ENCODE measurements at places on chromosomes 16 and 17.

- DNase-seq: no peak
Observed at GRCh38 chr17:62725791-62726249, 82.3 kb downstream of the MARCHF10 start.

DNA sequence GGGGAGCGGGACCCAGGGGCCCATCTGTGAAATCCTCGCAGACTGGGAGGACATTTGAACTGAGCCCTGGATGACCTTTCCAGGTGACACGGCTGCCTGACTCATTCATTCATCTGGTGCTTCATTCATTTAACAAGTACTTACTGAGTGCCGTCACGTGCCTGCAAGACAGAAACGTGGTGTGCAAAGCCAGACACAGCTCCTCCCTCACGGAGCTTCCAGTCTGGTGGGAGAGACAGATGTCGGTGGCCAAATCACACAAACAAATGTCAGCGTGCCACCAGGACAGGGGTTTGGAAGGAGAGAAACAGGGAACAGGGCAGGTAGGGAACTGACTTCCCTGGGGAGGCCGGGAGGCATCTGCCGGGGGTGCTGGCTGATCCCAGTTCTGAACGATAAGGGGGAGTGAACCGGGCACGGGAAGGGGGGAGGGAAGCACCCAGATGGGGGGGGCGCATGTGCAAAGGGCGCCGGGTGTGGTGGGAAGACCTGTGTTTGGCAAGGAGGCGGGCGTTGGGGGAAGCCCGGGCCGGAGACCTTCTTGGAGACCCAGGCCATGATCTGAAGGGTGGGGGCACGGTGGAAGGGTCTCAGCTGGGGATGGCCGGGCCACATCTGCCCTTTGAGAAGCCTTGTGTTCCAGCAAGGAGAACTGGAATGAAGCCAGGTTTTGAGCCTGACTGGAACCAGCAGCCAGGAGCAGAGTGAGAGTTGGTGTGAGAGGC, 93.6 kb upstream of the CIBAR2 start:
- DNase-seq: no peak

DNA sequence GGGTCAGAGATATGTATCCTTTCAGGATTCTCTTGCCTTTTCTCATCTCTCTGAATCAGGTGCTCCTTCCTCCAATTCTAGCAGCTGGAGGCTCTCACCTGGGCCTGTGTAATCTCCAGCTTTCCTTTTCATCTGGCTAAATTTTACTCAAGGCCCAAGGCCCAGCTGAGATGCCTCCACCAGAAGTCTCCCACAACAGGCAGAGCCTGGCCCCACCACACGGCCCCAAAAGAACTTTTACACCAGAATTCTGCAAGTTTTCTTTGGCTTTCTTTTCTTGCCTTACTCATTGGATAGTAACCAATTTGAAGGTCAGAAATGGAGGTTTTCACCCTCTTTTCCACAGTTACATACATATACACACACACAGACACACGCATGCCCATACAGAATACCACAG, 14.6 kb downstream of the RND2 start:
- DNase-seq: no peak

- no peak for DNase-seq
Observed at GRCh38 chr16:57798953-57799599, 3.2 kb downstream of the KIFC3 start.

- DNase-seq: no peak
Observed at GRCh38 chr17:80650751-80651518, 106.3 kb downstream of the RPTOR start.

- DNase-seq: no peak
Observed at GRCh38 chr16:4056161-4057105, 59.8 kb downstream of the ADCY9 start.

- DNase-seq: no peak
Observed at GRCh38 chr17:81573794-81574642, 21.9 kb upstream of the FAAP100 start.

GRCh38 chr16:84973236-84973635, 38.1 kb downstream of the ZDHHC7 start:
- DNase-seq: no peak

- peak; percentile 71 for DNase-seq
Observed at GRCh38 chr17:21252796-21253645, at the start of gene NATD1. TSS of gene NATD1 (minus strand) at chr17:21253410. CDS start at chr17:21253264, 146 bp downstream.

GRCh38 chr17:32558997-32559650, 72.3 kb downstream of the CDK5R1 start:
- DNase-seq: no peak

GRCh38 chr17:6231886-6232731, 161.9 kb downstream of the WSCD1 start:
- DNase-seq: no peak

- DNase-seq: no peak
Observed at GRCh38 chr16:88468275-88469129, 15.4 kb downstream of the ZFPM1 start.

DNA sequence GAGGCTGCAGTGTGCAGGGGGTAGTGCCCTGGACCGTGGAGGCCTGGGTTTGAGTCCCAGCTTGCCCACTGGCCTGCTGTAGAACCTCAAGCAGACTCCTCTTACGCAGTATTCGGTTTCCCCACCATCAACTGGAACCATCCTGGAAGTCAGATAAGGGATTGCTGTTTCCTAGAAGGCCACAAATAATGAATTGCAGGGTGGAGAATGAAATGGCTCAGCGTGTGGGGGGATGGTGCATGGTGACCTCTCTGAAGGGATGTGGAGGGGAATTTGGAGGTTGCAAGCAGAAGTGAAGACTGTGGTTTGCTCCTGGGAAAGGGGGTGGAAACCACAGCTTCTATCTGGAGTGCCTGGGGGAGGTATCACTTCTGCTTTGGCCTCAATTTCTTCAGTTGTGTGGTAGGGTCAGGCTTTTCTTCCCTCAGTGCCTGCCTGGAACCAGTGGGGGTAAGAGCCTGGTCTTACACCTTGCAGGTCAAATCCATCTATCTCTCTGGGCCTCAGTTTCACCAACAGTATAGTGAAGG, 1.7 kb downstream of the ADGRG5 start:
- peak; percentile 94 for DNase-seq

- DNase-seq: peak; percentile 57
Observed at GRCh38 chr17:5191541-5192417, at the start of gene ZNF594. TSS of gene ZNF594 (minus strand) at chr17:5191868. CDS start at chr17:5184256, 7,612 bp downstream.

DNA sequence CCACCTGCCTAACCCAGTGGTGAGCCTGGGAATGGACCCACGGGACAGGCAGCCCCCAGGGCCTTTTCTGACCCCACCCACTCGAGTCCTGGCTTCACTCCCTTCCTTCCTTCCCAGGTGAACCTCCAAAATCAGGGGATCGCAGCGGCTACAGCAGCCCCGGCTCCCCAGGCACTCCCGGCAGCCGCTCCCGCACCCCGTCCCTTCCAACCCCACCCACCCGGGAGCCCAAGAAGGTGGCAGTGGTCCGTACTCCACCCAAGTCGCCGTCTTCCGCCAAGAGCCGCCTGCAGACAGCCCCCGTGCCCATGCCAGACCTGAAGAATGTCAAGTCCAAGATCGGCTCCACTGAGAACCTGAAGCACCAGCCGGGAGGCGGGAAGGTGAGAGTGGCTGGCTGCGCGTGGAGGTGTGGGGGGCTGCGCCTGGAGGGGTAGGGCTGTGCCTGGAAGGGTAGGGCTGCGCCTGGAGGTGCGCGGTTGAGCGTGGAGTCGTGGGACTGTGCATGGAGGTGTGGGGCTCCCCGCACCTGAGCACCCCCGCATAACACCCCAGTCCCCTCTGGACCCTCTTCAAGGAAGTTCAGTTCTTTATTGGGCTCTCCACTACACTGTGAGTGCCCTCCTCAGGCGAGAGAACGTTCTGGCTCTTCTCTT, 2.6 kb upstream of the STH start:
- no peak for DNase-seq

DNA sequence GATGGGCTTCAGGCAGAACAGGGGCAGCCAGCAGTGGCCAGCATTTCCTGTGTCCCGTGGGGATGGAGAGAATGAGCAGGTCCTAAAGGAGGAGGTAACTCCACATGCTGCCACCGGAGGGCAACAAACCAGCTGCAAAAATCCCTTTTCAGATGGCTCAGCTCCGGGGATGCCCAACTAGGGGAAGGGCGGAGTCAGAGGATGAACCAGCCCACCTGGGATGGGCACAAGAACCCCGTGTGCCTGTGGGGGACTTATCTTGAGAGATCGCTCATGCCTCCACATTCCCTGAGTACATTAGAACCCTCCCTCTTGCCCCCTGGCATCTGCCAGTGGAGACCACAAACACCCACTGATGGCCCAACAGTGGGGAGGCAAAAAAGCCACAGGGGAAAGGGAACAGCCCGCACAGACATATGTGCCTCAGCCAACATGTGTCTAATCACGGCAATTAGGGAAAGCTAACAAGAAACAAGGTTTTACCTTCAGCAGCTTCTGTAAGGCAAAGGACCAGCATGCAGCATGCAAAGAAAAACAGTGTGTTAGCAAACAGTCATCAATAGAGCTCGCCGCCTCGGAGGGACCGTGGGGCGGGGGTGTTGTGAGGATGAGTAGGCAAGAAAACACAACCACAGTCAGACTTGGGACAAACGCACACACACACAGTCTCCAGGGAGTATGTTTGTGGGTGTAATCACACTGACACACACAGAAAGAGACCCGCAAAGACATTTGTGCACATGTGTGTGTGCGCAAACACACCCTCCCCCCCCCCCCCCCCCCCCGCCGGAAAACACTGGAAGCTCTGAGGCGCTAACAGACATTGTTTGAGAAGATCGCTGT, 64.0 kb downstream of the MYO18A start:
- peak; percentile 39 for DNase-seq

- no peak for DNase-seq
Observed at GRCh38 chr16:70689035-70689969, 3.4 kb upstream of the MTSS2 start.

- no peak for DNase-seq
Observed at GRCh38 chr16:1159973-1160772, 7.3 kb downstream of the CACNA1H start.

DNA sequence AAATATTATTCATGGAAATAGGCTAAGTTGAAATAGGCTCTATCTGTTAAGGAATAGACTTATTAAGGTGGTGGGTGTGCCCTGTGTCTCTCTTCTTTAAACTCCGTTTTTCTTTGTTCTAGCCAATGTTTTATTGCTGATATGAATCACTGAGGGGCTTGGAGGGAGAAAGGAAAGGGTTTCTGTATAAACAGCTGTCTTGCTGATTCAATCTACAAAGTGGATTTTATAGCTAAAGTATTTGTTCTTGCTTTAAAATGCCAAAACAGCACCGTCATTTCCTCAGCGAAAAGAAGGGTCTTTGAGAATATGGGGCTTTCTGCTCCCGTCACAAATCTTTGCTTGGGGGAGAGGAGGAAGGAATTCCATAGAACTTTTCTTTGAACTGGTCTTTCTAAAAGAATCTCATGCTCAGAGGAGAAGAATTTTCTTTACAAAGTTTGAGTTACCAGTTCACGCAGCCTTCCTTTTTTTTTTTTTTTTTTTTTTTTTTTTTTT, 39.3 kb downstream of the MSI2 start:
- DNase-seq: no peak

- no peak for DNase-seq
Observed at GRCh38 chr16:81908466-81909262, 102.6 kb downstream of the SDR42E1 start.

DNA sequence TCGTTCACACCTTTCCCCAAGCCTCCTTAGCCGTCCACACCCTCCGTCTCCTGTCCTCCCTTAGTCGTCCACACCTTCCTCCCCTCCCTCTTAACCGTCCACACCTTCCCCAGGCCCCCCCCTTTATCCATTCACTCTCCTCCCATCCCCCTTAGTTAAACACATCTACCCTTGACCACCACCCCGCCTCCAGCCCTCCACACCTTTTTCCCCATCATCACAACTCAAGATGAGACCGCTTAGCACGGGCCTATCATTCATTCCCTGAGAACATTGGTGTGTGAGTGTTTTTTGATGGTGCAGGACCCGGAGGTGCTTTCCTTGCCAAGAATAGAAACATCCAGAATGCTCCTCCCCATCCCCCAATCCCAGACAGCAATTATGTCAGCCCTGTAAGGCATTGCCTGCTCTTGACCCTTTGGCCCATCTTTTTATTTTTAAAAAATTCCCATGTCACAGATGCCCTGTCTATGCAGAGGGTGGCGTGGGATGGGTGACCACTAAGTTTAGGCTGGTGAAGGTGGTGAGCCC, 1.4 kb downstream of the TENT4B start:
- no peak for DNase-seq

DNA sequence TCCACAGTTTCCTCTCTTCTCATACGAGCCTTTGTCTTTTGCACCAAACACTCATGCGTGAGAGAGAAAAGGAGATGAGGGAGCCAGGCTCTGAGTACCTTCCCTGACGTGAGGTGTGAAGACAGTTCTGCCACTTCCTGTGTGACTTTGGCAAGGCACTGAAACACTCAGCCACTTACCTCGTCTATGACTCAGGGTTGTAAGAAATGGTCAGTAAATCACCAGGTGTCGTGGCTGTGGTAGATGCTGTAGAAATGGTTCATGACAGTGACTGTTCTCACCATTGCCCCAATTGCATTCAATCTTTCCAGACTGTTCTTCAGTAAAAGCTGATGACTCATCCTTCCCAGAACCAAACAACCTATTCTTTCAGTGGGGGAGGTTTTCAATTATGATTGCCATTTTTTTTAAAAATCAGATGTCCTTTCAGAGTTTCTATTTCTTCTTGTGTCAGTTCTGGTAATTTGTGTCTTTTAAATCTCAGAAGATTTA, 49.2 kb upstream of the CBFA2T3 start:
- no peak for DNase-seq

- no peak for DNase-seq
Observed at GRCh38 chr17:22459953-22460350, 767.6 kb downstream of the KCNJ18 start.

GRCh38 chr16:49278567-49278827, 3.1 kb downstream of the CBLN1 start:
- DNase-seq: no peak

GRCh38 chr17:59845595-59846393, 46.9 kb downstream of the TUBD1 start:
- no peak for DNase-seq

DNA sequence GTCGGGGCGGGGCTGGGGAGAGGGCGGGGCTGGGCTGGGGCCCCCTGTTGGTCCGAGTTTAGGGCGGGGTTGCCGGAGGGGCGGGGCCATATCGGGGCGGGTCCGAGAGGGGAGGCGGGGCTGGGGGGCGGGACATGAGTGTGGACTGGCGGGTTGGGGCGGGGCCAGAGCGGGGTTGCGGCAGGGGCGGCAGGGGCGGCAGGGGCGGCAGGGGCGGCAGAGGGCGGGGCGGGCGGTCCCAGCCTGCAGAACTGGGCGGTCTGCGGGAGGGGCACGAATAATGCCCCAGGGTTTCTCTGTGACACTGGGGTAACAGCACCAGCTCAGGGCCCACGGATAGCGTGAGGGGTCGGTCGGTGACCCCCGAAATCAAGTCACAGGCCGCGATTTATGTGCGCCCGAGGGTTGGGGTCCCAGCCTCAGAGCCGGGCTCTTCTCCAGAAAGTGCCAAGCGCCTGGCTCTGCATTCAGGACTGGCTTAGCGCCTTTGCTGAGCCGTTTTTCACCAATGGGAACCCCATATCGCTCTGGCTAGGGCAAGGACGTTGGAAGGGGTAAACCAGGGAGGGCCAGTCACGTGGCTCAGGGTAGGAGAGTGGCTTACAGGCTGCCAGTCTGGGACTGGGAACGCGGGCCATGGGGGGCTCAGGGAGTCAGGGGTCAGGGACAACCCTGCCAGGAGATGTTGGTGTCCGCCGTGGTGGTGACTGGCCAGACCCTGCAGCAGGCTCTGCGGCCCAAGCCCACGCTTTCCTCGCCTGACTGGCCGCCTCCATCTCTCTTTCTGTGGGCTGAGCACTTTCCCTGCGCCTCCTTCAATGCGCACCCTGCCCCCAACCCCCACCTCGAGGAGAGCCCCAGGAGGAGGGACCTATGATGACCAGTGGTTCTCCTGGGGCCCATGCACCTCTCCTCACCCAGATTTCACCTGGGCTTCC, 1.2 kb upstream of the METTL26 start:
- peak; percentile 12 for DNase-seq

Measured in AML-193 (cell line).